Esophagus squamous epithelium (tissue), 5 donors: ENCODE measurements at places on chromosomes 7 and 10.

DNA sequence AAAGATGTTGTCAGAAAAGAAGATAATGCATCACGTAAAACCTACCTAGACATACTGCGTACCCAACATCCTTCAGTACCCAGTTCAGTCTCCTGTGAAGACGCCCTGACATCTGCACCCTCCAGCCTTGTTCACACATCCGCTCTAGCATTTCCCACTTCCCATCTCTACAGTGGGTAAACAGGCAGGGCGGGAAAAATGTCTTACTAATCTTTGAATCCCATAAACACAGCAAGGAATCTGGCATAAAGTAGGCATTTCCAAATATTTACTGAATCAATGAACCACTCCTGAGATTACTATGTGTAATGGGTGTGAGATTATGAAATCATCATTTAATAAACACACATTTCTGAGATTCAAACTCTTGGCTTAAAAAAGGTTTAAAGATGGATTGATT lies 132.8 kb downstream of the GLI3 start:
- no peak for DNase-seq

DNA sequence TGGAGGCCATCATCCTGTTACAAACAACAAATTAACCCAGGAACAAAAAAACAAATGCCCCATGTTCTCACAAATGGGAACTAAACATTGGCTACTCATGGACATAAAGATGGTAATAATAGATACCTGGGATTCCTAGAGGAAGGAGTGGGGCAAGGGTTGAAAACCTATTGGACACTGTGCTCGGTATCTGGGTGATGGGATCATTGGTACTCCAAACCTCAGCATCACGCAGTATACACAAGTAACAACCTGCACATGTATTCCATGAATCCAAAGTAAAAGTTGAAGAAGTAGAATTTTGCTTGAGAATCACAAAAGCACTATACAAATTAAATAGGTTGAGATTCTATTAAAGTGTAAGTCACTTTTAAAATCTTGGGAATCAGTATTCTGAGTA lies 16.7 kb downstream of the GHITM start:
- no peak for DNase-seq

DNA sequence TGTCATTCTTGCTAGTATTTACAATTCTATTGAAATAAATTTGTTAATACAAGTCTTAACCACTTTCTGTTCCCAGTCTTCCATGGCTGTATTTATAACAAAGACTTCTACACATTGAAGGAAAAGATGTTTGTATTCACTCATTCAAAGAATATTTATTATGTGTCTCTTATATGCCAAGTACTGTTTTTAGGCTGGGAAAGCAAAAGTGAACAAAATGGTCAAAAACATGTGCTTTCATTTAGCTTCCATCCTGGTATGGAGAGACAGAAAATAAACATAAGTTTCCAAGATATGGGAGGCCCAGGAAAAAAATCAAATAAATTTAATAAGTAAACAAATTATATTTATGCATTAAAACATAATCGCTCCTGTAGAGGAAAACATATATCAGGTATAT lies 22.9 kb downstream of the CPED1 start:
- DNase-seq, result no peak

GRCh38 chr10:11386044-11386443 lies 225.4 kb downstream of the USP6NL start:
- DNase-seq, result no peak

DNA sequence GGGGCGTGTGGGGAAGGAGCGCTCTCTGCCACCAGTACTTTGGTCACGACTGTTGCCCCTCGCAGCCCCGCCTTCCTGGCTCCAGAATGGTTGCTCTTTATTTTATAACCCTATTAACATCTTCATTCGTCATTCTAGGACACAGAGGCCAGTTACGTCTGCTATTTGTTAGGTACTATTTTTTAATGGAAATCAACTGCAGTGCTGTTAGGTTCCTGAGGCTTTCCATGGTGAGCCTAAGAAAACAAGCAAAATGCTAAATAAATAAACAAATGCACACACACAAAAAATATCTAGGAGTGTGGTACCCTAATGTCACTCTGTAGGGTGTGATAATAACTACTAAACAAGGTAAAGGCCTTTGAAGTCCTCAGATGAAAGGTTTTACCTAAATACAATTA lies 71.1 kb downstream of the SLC37A3 start:
- DNase-seq, result no peak

GRCh38 chr7:125878235-125878956 lies 948.8 kb upstream of the POT1 start:
- no peak for DNase-seq

- no peak for DNase-seq
Observed at GRCh38 chr10:113524539-113525490, 28.0 kb upstream of the HABP2 start.

GRCh38 chr7:132837529-132837928 lies 244.4 kb downstream of the CHCHD3 start:
- DNase-seq, result no peak

DNA sequence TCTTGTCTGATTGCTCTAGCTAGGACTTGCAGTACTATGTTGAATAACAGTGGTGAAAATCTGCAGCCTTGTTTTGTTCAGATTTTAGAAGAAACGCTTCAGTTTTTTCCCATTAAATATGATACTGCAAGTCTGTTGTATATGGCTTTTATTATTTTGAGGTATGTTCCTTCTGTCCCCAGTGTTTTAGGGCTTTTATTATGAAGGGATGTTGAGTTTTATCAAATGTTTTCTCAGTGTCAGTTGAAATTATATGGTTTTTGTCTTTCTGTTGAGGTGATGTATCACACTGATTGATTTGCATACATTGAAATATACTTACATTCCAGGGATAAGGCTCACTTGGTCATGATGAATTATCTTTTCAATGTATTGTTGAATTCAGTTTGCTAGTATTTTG lies 60.5 kb upstream of the HELLS start:
- DNase-seq, result no peak

- DNase-seq, result no peak
Observed at GRCh38 chr7:100166317-100166940, 2.0 kb downstream of the GAL3ST4 start.

DNA sequence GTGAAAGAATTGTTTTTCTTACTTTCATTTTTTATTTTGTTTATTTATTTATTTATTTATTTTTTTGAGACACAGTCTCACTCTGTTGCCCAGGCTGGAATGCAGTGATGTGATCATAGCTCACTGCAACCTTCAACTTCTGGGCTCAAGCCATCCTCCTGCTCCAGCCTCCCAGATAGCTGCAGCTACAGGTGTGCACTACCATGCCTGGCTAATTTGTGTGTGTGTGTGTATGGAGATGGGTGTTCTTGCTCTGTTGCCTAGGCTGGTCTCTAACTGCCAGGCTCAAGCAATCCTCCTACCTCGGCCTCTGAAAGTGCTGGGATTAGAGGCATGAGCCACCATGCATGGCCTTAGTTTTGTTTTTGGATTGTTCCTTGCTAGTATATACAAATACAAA lies 55.4 kb upstream of the TRIM8 start:
- no peak for DNase-seq

DNA sequence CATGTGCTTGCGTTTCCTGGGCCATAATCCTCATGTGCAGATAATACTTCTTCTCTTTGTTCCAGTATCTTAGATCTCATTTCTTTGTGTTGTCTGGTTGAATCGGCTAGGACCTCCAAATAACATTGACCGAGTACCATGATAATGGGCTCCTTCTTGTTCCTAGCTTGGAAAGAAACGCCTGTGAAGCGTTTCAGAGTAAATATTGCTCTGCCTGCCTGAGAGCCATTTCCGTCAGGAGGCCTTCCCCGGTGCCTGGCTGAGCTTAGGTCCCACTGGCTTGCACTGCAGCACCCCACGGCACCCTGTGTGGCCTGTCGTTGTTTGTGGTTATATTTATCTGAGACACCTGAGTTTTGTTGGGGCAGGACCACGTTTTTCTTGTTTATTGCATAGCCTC lies 17.7 kb downstream of the FOXK1 start:
- no peak for DNase-seq

GRCh38 chr10:65313406-65313805 lies 1612.4 kb upstream of the LRRTM3 start:
- no peak for DNase-seq

GRCh38 chr7:47069385-47070076 lies 512.4 kb downstream of the TNS3 start:
- DNase-seq, result no peak

DNA sequence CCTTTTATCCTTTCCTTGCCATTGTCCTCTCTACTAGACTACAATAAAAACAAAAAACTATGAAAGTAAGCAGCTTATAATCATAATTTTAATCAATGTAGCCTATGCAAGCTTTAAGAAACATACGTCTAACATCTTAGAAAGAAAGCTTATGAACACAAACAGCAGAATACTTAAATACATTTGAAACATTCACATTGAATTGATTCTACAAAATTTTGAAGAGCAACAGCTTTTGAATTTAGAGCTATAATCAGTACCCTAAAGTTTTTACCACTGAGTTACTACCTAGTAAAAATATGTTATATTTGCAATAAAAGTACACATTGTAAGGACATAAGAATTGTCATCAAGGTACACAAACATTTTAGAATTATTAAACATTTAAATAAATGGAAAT lies 7.2 kb downstream of the MEOX2 start:
- no peak for DNase-seq

DNA sequence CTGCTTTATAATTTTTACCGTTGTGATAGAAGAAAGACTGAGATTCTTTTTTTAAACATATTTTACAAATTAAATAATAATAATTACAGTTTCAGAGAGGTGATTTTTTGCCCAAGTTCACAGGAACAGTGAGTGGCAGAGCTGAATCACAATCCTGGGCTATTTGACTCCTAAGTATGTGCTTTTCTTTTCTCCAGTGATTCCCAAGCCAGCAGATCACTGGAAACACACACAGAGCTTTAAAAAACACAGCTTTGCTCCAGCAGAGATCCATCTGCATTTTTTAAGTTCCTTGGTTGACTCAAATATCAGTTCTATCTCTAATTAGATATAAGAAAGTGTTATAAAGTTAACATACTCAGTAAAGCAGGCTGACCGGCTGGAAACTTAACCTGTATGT lies 69.0 kb downstream of the AHR start:
- no peak for DNase-seq

- no peak for DNase-seq
Observed at GRCh38 chr7:157548691-157549303, 212.0 kb downstream of the DNAJB6 start.

DNA sequence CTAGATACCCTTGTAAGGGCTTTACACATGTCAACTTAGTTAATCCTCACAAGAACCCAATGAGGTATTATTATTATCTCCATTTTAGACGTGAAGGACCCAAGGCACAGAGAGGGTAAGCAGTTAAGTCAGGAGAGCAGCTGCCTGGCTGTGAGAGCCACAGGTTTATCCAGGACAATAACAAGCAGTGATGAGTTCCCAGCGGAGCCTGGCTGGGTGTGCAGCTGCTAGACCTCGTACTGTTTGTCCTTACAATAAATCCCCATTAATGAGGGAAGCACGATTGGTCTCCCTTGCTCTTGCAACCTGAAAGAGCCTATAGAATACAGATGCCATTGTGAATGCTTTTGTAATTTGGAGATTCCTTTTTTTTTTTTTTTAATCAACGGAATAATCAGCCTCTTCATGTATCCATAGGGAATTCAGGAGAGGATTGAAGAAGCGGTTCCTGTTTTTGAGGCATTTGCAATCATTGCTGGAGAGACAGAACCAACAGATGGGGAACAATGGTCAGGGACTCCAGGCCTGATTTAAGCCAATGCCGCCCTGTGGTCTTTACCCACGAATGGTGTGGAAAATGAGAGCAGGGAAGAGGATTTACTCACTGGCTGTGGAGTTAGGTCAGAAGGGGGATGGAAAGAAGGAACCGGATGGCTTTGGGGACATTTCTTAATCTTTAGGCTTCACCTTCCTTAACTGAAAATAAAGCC lies 12.3 kb upstream of the ASB4 start:
- no peak for DNase-seq

GRCh38 chr7:154914996-154915380 lies 87.9 kb downstream of the PAXIP1 start:
- DNase-seq, result no peak

DNA sequence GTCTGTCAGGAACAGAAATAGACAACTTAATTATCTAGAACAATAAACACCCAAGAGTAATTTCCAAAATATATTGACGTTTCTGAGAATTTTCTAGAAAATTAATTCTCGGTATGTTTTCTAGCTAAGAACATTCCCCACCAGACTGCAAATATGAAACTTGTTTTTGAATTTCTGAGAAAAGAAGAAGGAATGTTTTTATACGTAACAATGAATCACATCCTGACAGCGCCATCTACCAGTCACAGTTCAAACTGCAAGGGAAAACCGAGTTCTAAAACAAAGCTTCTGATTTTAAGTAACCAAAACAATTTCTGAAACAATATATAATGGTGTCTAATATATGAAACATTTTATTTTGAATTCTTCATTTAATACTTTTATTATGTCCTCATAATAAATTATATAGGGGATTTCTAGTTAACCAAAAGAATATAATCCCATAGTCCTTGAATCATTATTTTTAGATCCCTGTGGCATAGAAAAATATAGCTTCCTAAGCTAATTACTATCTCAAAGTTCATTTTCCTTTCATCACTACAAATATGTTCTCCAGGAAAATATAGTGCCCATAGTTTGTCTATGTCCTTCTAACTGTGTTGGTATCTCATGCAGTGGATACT lies 34.5 kb upstream of the MEOX2 start:
- no peak for DNase-seq

- no peak for DNase-seq
Observed at GRCh38 chr7:42886893-42887505, 24.9 kb downstream of the C7orf25 start.

DNA sequence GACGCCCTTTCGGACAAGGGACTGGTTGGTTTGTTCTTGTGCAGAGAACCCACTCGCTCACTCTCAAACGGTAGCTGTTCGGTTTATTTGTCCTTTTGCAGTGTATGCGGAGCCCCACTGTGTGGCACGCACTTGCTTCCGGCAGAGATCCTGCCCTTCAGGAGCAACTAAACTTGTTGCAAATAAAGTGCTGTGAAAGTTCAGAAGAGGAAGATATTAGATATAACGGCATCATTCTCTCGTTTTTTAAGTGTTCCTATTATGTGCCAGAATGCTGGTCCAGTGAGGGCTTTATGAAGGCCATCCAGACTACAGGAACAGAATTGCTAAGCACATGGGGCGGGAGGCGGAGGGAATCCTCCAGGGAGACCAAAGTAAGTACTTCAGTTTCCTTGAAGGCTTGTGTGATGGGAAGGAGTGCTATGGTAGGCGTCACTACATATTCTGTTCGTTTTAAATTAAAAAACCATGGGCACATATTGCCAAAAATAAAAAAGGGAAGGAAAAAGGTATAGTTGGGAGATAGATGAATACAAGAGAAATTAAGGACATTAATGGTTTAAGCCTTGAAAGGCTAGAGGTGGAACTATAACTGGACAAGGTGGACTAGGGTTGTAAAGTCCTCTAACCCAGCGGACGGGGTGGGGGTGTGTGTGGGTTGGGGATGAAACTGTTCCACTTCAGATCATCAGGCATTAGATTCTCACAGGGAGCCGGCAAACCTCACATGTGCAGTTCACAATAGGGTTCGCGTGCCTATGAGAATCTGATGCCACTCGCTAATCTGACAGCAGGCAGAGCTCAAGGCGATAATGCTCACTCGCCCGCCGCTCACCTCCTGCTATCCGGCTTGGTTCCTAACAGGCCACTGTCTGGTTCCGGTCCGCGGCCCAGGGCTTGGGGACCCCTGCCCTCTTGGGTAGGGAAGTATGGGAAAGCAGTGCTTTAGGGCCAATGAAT lies 704 bp upstream of the ERLIN1 start:
- no peak for DNase-seq
